Lower lobe of right lung (tissue), 2 donors: ENCODE measurements at places on chromosomes 1 and 21. TPM values are rescaled to one million over a fixed set of nuclear protein-coding genes. Genes with fewer than 3 reads are reported as not detected.

Gene OTUD3
- 11.5 TPM for total RNA-seq

Gene GJA4
- 16.1 TPM for total RNA-seq

Gene EPHA10
- 0.53 TPM for total RNA-seq

Gene MORC3
- total RNA-seq: 42.3 TPM

Gene HIVEP3
- total RNA-seq: 11.6 TPM

Gene NES
- 39.8 TPM for total RNA-seq

Gene EXO5
- 7.8 TPM for total RNA-seq

Gene TRIM33
- 36.4 TPM for total RNA-seq

Gene WLS
- total RNA-seq: 85.2 TPM

Gene FCRLA
- 0.32 TPM for total RNA-seq

Gene TESK2
- total RNA-seq: 8.2 TPM

Gene NUP133
- 32.6 TPM for total RNA-seq

Gene CELA2A
- not detected for total RNA-seq

Gene DUSP23
- total RNA-seq: 55.5 TPM

Gene SH3BP5L
- 25.0 TPM for total RNA-seq

Gene OR14A2
- total RNA-seq: not detected

- DNase-seq: peak; percentile 45
Measured at GRCh38 chr1:107139833-107140702, 771 bp upstream of the NTNG1 start.

DNA sequence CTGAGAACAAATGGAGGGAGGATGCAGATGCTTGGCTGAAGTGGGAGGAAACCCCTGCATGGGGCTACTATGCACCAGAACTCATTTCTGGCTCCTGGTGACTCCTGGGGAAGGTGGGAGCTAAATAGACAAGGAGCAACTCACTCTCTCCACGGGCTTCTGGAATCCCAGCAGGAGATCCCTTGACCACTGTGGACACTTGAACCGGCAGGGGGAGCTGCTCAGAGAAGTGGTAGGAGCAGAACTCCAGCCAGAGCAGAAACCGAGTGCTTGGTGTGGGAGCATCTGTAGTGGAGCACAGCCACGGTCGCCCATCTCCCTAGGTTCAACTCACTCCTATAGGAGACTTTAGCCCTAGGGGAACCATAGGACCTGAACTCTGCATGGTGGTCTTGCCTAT is 205.6 kb upstream of the GJB5 start:
- no peak for DNase-seq

GRCh38 chr1:168422203-168422847 is 121.5 kb downstream of the XCL2 start:
- DNase-seq: no peak

DNA sequence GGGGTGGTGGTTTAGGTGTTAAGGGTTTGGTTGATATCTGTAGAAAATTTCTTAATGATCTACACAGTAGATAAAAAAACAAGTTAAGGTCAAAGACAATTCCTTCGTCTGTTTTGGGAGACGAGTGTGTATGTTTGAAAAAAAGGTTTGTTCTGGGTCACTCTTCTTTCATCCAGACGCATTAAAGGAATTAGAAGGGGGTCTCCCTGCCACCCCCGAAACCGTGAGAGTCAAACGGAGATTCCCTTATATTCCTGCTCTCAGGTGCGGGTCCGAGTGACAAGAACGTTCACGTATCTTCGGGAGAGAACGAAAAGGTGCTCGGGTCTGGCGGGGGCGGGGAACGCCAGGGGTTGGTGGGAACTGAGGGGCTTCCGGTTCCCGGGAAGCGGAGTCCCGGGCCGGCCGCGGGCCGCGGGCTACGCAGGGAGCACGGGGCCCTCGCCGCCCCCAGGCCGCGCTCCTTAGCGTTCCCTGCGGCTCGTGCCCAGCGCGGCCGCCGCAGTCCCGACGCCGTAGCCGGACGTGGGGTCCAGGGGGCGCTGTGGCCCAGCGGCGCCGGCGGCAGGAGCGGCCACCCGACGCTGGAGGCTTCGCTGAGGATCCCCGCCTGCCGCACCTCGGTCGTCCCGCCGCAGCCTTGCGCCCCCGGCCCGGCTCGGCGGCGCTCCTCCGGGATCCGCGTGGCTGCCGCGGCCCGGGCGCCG is at the start of gene ZFYVE9:
Gene ZFYVE9, plus strand, starts transcription at position 577 of the 707 bp plus-strand sequence. CDS start 91,118 bp downstream, outside the sequence.
- DNase-seq: peak; percentile 81

DNA sequence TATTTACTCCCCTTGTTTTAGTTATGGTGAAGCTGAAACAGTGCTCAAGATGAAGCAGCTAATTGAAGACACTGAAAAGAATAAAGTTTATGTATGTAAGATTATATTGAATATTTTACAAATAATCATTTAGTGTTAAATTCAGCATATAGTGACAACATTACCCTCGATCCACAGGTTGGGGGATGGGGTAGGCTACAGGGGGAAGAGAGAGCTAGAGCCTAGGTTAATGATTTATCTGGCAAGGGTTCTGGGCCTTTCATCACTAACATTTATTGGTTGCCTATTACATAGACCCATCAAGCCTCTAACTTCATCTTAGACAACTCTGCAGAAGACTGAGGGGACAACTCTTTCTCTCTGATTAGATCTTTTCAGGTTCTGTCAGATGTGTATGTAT is 21.3 kb downstream of the ZCCHC17 start:
- DNase-seq: no peak

- no peak for DNase-seq
Measured at GRCh38 chr1:12338017-12338416, 108.2 kb downstream of the VPS13D start.

DNA sequence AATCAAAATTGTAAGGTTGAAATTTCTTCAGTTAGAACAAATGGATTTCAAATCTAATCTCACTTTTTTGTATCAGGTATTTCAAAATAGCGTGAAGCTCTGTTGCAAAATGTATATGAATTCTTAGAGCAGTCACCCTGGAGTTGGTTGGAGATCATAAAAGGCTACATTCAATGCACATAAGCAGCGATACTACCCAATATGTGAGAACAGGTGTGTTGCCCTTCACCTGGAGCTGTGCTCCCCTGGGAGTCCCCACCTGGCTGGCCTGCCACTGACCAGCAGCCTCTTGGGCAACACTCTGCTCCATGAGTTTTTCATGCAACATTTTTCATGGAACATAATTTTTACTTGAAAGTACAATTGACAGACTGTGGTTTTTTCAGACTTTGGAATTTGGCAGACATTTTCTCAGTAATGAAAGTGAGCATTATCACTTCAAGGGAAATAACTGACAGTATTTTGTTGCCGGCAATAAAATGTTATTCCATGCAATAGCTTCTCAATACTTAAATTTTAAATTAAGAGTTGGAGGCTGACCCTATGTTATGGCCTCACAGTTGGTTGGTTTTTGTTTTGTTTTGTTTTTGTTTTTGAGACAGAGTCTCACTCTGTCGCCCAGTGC is 95.1 kb downstream of the ST3GAL3 start:
- no peak for DNase-seq

- no peak for DNase-seq
Measured at GRCh38 chr1:59695252-59695651, 119.5 kb upstream of the HOOK1 start.

- no peak for DNase-seq
Measured at GRCh38 chr1:211603191-211603701, 24.3 kb upstream of the SLC30A1 start.

- no peak for DNase-seq
Measured at GRCh38 chr21:45831991-45832740, 149.4 kb upstream of the COL6A1 start.

GRCh38 chr1:23453455-23454000 is 29.0 kb upstream of the TCEA3 start:
- DNase-seq: no peak

- DNase-seq: no peak
Measured at GRCh38 chr21:37877888-37878684, 38.2 kb downstream of the KCNJ6 start.

DNA sequence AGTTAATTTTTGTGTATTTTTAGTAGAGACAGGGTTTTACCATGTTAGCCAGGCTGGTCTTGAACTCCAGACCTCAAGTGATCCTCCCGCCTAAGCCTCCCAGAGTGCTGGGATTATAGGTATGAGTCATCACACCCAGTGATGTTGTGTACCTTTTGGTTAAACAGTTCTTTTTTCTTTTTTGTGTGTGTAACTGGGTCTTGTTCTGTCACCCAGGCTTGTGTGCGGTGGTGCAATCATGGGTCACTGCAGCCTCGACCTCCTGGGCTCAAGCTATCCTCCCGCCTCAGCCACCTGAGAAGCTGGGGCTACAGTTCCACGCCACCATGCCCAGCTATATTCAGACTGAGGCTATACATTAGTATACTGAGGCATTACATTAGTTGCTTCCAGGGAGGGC is 37.8 kb downstream of the GABPB2 start:
- no peak for DNase-seq

GRCh38 chr1:55005351-55006140 is 6.8 kb downstream of the BSND start:
- no peak for DNase-seq

DNA sequence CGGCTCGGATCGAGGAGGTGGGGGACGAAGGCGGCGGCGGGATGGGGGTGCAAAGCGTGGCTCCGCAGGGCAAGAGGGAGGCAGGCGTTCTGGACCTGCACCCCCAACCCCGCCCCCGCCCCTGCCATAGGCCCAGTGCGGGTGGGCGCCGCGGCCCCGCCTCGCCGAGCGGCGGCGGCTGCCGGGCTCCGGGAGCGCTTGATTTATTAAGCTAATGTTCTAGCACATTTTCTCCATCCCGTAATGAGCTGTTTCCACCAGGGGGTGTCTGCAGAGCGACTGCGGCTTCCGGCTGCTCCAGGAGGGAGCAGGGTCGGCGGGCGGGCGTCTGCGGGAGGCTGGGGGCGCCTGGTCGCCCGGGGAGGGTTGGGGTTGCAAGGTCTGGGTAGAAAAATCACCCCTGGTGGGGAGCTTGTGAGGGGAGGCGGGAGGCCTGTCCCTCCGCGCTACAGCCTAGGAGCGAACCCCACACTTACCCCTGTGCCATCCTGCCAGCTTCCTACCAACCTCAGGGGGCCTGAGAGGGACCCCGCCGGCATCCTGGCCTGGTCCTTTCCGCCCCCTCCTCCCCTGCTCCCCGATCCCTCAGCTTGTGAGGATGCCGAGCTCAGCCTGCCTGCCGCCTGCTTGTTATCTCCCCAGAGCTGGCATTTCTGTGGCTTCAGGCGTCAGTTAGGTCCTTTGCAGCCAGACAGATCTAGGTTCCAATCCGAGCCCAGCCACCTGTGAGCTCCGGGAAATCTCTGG is 48.5 kb upstream of the ACOT11 start:
- DNase-seq: no peak

GRCh38 chr1:9320520-9321479 is 28.1 kb downstream of the SPSB1 start:
- no peak for DNase-seq

DNA sequence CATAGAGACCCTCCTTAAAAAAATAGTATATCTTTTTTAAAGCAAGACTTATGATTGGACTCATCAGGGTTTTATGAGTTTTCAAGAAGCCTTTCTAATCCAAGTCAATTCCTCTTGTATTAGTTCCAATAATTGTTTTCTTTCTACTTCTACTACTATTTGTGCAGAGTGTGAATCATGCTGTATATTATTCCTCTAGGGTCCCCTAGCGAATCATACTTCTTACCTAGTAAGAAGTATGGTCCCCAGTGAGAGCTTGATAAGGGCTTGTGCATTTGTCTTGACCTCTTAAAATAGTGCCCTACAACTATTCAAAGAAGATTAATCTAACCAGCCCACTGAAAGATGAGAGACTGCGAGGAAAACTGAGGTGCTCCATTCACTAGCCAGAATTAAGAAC is 715.7 kb upstream of the ZP4 start:
- DNase-seq: no peak

GRCh38 chr1:28466226-28466778 is 39.5 kb upstream of the RCC1 start:
- DNase-seq: no peak

- no peak for DNase-seq
Measured at GRCh38 chr1:116453906-116454305, 80.9 kb downstream of the ATP1A1 start.

DNA sequence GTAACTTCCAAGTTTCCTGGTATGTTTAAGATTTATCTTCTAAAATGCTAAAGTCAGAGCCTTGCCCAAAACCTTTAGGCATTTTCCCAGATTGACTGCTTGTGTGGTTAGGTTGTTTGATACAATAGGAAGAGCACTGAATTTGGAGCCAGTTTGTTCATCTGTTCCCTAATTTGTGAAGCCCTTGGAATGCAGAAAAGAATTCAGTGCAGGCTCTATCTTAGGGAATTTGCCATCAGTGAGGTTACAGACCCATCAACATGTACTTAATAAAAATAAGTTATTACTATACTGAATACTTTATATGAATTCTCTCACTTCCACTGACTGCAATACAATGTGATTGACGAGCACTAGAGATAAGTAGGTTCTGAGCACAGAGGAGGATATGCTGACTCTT is 120.2 kb downstream of the PIK3R3 start:
- DNase-seq: no peak

- no peak for DNase-seq
Measured at GRCh38 chr1:150262388-150263320, 5.1 kb downstream of the CA14 start.

DNA sequence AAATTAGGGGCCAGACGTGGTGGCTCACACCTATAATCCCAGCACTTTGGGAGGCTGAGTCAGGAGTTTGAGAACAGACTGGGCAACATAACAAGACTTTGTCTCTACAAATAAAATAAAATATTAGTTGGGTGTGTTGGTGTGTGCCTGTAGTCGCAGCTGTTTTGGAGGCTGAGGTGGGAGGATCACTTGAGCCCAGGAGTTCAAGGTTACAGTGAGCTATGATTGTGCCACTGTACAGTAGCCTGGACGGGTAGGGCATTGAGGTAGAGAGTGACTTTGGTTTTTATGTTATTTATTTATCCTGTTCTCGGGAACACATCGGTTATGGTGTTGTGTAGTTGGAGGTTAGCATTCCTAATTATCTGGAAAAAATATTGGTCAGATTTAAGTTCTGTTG is 19.5 kb downstream of the KIF1B start:
- DNase-seq: no peak

DNA sequence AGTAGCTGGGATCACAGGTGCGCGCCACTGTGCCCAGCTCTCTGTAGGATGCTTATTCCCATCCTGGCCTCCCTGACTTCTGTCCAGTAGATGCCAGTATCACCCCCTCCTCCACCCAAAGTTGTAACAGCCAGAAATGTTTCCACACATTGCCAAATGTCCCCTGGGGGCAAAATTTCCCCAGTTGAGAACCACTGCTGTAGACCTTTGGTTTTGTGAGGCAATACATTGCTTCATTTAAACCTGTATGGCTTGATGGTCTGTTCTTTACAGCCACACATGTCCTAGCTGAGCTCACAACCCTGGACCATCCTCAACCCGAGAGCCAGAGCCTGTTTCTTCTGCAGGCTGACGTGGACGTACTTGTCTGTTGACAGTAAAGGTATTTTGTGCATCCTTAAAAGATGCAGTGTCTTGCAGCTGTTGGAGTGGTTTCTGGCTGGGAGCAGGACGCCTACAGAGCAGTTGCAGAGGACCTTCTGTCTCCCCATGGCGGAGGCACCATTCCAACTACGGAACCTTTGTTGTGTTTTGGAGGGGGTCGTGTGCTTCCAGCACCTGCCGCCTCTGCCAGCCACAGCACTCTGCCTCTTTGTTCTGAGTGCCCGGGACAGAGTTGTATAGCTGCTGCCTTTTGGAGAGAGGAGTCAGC is 26.6 kb downstream of the DOP1B start:
- DNase-seq: no peak

GRCh38 chr1:109241344-109241743 is 8.0 kb upstream of the CELSR2 start:
- DNase-seq: no peak
